Endothelial cell (in vitro differentiated cells): ENCODE measurements at places on chromosomes 11 and 22.

DNA sequence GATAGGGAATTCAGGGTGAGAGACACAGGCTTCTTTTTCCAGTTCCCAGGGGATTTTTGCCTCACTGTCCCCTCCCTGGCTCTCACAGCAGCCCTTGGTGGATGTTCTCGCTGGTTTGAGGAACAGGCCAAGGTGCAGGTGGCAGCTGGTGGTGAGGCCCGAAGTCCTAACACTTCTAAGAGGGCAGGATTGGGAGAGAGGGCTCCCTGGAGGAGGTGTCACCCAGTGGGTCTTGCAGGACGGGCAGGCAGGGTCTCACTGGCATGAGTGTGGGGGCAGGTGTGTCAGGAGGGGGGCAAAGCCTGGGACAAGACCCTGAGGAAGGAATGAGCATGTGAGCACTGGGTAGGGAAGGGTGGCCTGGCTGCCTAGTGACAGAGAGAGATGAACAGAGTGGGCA, 9.2 kb downstream of the ADORA2A start:
- DNase-seq, result no peak

DNA sequence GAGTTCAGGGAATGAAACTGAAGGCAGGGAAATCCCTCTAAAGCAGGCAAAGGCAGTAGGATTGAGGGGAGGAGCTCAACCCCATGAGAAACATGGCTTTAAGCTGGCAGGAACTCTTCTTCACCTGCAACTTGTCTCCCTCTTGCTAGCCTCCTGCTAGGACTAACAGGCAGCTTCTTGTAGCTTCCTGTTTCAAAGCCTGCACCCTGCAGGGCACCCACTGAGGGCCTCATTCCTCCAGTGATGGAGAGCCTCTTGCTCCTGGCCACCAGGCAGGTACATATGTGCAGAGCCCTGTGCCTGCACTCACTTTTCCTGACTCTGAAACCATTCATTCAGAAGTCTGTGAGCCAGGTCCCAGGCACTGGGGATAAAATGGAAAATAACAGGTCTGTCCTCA, 137.0 kb downstream of the SERGEF start:
- DNase-seq, result no peak

GRCh38 chr22:30028731-30029130, 51.5 kb upstream of the HORMAD2 start:
- DNase-seq, result no peak

- no peak for DNase-seq
These were observed 214.7 kb downstream of the TENM4 start for GRCh38 chr11:79226126-79226525.

GRCh38 chr11:63015521-63016215, at the start of gene SLC22A8:
Gene SLC22A8, minus strand, starts transcription at chr11:63015841. Its CDS starts 883 bp downstream, at chr11:63014958.
- no peak for DNase-seq

GRCh38 chr11:12842933-12843636, 166.0 kb upstream of the RASSF10 start:
- peak; percentile 35 for DNase-seq

- DNase-seq, result no peak
These were observed 86.5 kb upstream of the B3GAT1 start for GRCh38 chr11:134498326-134499139.
